Neural crest cell (in vitro differentiated cells): ENCODE measurements at places on chromosomes 4 and X. TPM values are rescaled to one million over a fixed set of nuclear protein-coding genes. Genes with fewer than 3 reads are reported as not detected.

The TXK gene
- not detected in 2 replicates for total RNA-seq

GRCh38 chrX:134010690-134011089, 25.3 kb upstream of the GPC3 start:
- no peak overlapping the region for H3K27ac ChIP-seq
- no peak overlapping the region for H3K4me3 ChIP-seq
- no peaks in the 10 kb centered on the region for H3K36me3 ChIP-seq
- peaks cover 5% of the 10 kb centered on the region for H3K4me1 ChIP-seq
- no peak for DNase-seq

- peaks cover 9% of the 10 kb centered on the region for H3K36me3 ChIP-seq
- H3K27me3 ChIP-seq = no peaks in the 10 kb centered on the region
- H3K4me3 ChIP-seq = peak overlapping the region; percentile 92
- peaks cover 20% of the 10 kb centered on the region for H3K4me1 ChIP-seq
- DNase-seq = peak; percentile 1
Measured at GRCh38 chr4:108651014-108651791, 804 bp downstream of the OSTC start.

GRCh38 chr4:108744307-108744706, 18.5 kb downstream of the ETNPPL start:
- no peak for DNase-seq
- no peaks in the 10 kb centered on the region for H3K36me3 ChIP-seq
- H3K4me3 ChIP-seq = no peak overlapping the region
- no peaks in the 10 kb centered on the region for H3K27me3 ChIP-seq
- H3K27ac ChIP-seq = no peak overlapping the region
- peaks cover 19% of the 10 kb centered on the region for H3K4me1 ChIP-seq

The CACNA1F gene
- total RNA-seq = 0.05 TPM in 1 of 2 replicates, not detected in the other

The TTC29 gene
- total RNA-seq = not detected in 2 replicates

- no peaks in the 10 kb centered on the region for H3K36me3 ChIP-seq
- peaks cover 23% of the 10 kb centered on the region for H3K27me3 ChIP-seq
- peak within 1 kb of the TSS; percentile 92 for H3K4me3 ChIP-seq
- DNase-seq = peak; percentile 35
Measured at GRCh38 chr4:82561786-82562563, at the start of gene TMEM150C. Gene TMEM150C, minus strand, starts transcription at chr4:82561988. Its CDS starts 57,331 bp downstream, at chr4:82504657.

The SRPX2 gene
- total RNA-seq = 0.30 and 0.35 TPM in 2 replicates

The GAGE2A gene
- not detected in 2 replicates for total RNA-seq

The GPR143 gene
- 2.4 and 2.7 TPM in 2 replicates for total RNA-seq

GRCh38 chr4:48431401-48431800, 51.7 kb upstream of the SLC10A4 start:
- H3K27ac ChIP-seq = no peak overlapping the region
- no peak for DNase-seq
- H3K36me3 ChIP-seq = no peaks in the 10 kb centered on the region
- H3K4me3 ChIP-seq = no peak overlapping the region

The RBM46 gene
- total RNA-seq = not detected in 2 replicates

GRCh38 chr4:163332526-163333406, at the start of gene NPY1R:
Gene NPY1R, minus strand, starts transcription at chr4:163332596. Its CDS starts 6,042 bp downstream, at chr4:163326554.
- peak; percentile 68 for DNase-seq
- no peaks in the 10 kb centered on the region for H3K36me3 ChIP-seq
- H3K27me3 ChIP-seq = peaks cover 73% of the 10 kb centered on the region
- peak within 1 kb of the TSS; percentile 93 for H3K27ac ChIP-seq
- peak within 1 kb of the TSS; percentile 97 for H3K4me3 ChIP-seq
- peaks cover 13% of the 10 kb centered on the region for H3K4me1 ChIP-seq

- H3K36me3 ChIP-seq = peaks cover 6% of the 10 kb centered on the region
- no peak for DNase-seq
- H3K27me3 ChIP-seq = no peaks in the 10 kb centered on the region
- H3K27ac ChIP-seq = no peak overlapping the region
Measured at GRCh38 chrX:74509989-74510388, 88.7 kb downstream of the SLC16A2 start.

DNA sequence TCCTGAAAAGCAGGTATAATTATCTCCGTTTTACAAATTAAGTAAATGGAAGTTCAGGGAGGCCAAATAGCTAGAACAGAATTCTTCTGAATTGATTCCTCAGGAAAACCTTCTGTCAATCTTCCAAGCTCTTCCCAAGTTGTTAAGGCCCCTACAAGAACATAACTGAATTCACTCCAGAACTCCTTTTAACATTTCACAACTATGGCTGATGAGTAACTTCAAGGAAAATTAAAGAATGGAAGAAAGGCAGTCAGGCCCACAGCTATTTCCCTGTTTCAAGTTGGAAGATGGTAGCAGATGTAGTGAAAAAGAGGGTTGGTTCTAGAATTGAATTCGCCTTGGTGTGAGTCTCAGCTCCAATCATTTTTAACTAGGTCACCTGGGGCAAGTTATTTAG, 15.9 kb downstream of the SETD7 start:
- peaks cover 17% of the 10 kb centered on the region for H3K36me3 ChIP-seq
- no peak overlapping the region for H3K4me3 ChIP-seq
- no peak overlapping the region for H3K27ac ChIP-seq
- H3K4me1 ChIP-seq = peaks cover 10% of the 10 kb centered on the region
- no peaks in the 10 kb centered on the region for H3K27me3 ChIP-seq
- no peak for DNase-seq

DNA sequence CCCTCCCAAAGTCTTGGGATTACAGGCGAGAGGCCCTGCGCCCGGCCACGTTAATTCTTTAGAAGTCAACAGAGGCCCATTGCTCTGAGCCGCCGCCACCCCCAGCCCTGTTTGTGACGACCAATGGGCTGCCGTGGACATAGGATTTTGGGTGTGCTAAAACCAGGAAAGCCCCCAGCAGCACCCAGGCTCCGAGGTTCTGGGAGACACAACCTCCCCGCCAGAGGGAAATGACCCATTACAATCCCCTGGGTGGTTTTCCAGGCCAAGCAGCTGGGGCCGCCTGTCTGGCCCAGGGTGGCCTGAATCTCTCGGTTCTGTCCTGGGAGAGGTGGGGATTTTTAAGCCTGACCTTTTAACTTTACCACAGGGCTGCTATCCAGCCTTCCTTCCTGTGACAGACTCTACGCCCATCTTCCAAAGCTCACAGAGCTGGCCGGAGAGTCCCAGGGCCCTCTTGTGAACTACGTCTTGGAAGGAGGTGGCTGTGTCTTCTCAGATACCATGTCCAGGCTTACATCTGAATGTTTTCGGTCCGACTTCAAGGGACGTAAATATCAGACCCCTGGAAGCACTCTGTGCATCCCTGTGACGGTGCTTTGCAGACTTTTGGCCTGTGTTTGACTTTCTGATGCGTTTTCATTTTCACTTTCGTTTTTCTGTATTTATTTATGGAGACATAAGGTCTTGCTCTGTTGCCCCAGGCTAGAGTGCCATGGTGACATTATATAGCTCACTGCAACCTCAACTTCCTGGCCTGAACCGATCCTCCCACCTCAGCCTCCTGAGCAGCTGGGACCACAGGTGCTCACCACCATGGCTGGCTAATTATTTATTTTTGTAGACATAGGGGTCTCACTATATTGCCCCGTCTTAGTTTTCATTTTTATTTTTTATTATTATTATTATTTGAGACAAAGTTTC, 36.0 kb downstream of the P2RY8 start:
- H3K27me3 ChIP-seq = no peaks in the 10 kb centered on the region
- no peaks in the 10 kb centered on the region for H3K36me3 ChIP-seq
- no peaks in the 10 kb centered on the region for H3K4me1 ChIP-seq

GRCh38 chr4:94371290-94371689, 28.7 kb upstream of the HPGDS start:
- H3K4me3 ChIP-seq = no peak overlapping the region
- peaks cover 4% of the 10 kb centered on the region for H3K36me3 ChIP-seq
- H3K27me3 ChIP-seq = no peaks in the 10 kb centered on the region
- no peak overlapping the region for H3K27ac ChIP-seq
- no peak for DNase-seq

- no peak for DNase-seq
- H3K27me3 ChIP-seq = no peaks in the 10 kb centered on the region
- H3K36me3 ChIP-seq = peaks cover 11% of the 10 kb centered on the region
- peaks cover 25% of the 10 kb centered on the region for H3K4me1 ChIP-seq
- no peak overlapping the region for H3K4me3 ChIP-seq
- no peak overlapping the region for H3K27ac ChIP-seq
Measured at GRCh38 chrX:118526149-118526548, 30.5 kb downstream of the DOCK11 start.

GRCh38 chrX:143455046-143455445, 62.2 kb downstream of the SPANXN3 start:
- no peak overlapping the region for H3K27ac ChIP-seq
- no peaks in the 10 kb centered on the region for H3K4me1 ChIP-seq
- no peak for DNase-seq
- no peaks in the 10 kb centered on the region for H3K27me3 ChIP-seq
- H3K4me3 ChIP-seq = no peak overlapping the region

DNA sequence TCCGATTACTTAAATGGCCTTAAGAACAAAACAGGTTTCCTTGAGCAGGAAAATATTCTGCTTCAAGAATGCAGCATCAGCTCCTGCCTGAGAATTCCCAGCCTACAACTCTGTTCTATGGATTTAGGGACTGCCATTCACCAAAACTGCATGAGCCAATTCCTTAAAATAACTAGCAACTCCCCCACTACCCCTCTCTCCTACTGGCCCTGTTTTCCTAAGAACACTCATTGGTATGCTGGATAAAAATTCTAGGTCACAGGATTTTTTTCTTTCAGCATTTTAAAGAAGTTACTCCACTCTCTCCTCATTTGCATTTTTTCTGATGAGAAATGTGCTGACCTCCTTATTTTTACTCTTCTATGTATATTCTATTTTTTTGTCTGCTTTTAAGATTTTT, 347.1 kb downstream of the IDS start:
- no peaks in the 10 kb centered on the region for H3K4me1 ChIP-seq
- H3K36me3 ChIP-seq = peaks cover 6% of the 10 kb centered on the region
- no peak for DNase-seq
- H3K4me3 ChIP-seq = no peak overlapping the region
- no peak overlapping the region for H3K27ac ChIP-seq
- H3K27me3 ChIP-seq = no peaks in the 10 kb centered on the region
